ENCODE measurements at places on chromosomes 5 and 9.

GRCh38 chr9:114207034-114207810 is 51.9 kb downstream of the COL27A1 start:
- H3K27ac ChIP-seq = no peak overlapping the region
- H3K4me3 ChIP-seq = no peak overlapping the region
- no peaks in the 10 kb centered on the region for H3K36me3 ChIP-seq
- no peak for DNase-seq
- H3K4me1 ChIP-seq = no peaks in the 10 kb centered on the region

GRCh38 chr9:110842986-110843385 is 174.4 kb downstream of the MUSK start:
- no peaks in the 10 kb centered on the region for H3K27me3 ChIP-seq
- no peaks in the 10 kb centered on the region for H3K36me3 ChIP-seq
- no peaks in the 10 kb centered on the region for H3K4me1 ChIP-seq
- H3K4me3 ChIP-seq = no peak overlapping the region
- H3K27ac ChIP-seq = no peak overlapping the region

DNA sequence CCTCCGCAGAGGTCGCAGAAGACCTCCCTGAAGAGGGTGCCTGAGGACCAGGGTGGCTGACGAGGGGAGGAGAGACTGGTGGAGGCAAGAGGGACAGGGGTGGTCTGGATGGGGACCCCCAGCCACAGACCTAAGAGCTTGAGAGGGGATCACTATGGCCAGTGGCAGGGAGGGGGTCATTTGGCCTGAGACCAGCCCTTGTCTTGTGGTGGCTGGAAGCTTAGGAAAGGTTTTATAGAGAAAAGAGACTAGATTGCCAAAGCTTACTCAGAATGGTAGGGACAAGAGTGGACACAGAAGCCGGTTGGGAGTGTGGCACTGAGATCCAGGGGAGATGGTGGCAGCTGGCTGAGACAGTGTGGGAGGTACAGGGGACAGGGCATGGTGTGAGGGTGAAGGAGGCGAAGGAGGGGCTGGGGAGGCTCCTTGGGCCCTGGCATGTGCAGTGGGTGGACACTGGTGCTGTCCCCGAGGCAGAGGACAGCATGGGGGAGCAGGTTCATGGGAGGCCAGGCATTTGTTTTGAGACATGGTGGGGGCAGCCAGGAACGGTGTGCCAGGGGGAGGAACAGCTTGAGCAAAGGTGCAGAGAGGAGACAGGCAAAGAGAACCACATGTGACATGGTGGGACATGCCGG is 123.0 kb downstream of the C9orf50 start:
- no peak for DNase-seq
- H3K27ac ChIP-seq = peak overlapping the region; percentile 2
- H3K4me3 ChIP-seq = no peak overlapping the region
- no peaks in the 10 kb centered on the region for H3K27me3 ChIP-seq
- peaks cover 6% of the 10 kb centered on the region for H3K36me3 ChIP-seq
- peaks cover 33% of the 10 kb centered on the region for H3K4me1 ChIP-seq

DNA sequence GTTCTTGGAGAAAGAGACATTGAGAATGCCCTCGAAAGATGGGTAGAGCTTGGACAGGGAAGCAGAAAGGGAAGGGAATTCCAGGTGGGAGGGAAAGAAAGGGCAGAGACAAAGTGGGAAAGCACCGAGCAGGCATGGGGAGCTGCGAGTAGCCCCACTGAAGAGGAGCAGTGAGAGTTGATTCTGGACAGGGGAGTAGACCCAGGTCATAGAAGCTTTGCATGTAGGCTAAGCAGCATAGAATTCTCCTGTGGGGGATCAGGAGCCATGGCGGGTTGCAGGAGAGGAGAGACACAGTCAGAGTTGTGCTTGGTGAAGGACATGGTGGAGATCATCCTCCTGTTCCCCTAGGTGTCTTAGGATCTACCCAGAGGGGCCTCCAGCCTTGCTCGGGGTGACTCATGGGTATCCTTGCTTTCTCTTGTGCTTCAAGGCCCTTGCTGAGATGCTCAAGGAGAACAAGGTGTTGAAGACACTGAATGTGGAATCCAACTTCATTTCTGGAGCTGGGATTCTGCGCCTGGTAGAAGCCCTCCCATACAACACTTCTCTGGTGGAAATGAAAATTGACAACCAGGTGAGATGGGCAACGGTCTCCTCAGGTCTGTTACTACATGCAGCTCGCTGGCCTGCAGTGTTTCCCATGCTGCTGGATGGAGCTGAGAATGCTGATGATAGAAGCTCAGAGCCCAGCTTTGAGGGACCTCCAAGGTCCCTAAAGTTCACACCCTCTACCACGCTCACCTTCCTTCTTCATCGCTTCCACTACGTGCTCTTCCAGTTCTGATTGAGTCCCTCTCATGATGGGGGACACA is 64.5 kb downstream of the TSTD2 start:
- H3K4me1 ChIP-seq = no peaks in the 10 kb centered on the region
- no peak overlapping the region for H3K4me3 ChIP-seq
- no peak overlapping the region for H3K27ac ChIP-seq
- DNase-seq = no peak
- H3K27me3 ChIP-seq = peaks cover 15% of the 10 kb centered on the region

- no peaks in the 10 kb centered on the region for H3K36me3 ChIP-seq
- no peak for DNase-seq
- H3K4me3 ChIP-seq = no peak overlapping the region
Observed at GRCh38 chr5:118832974-118833373, 155.4 kb downstream of the DTWD2 start.

All from activated CD8-positive, alpha-beta T cell treated with anti-CD3 and anti-CD28 coated beads, Interleukin-2, amount 10 ng/mL, durations not matched to agents 7 days and 5 days (primary cell).